SK-N-SH (cell line): ENCODE measurements at places on chromosomes 1 and 21. TPM values are rescaled to one million over a fixed set of nuclear protein-coding genes. Genes with fewer than 3 reads are reported as not detected.

- no peaks in the 10 kb centered on the region for H3K27me3 ChIP-seq
- DNase-seq, result no peak
- H3K36me3 ChIP-seq, result no peaks in the 10 kb centered on the region
- H3K4me1 ChIP-seq, result peaks cover 3% of the 10 kb centered on the region; the same call in 1 of the 2 replicates
- no peak overlapping the region for H3K27ac ChIP-seq
- H3K4me3 ChIP-seq, result no peak overlapping the region
These were observed 94.7 kb downstream of the SIK1 start for GRCh38 chr21:43331962-43332828.

DNA sequence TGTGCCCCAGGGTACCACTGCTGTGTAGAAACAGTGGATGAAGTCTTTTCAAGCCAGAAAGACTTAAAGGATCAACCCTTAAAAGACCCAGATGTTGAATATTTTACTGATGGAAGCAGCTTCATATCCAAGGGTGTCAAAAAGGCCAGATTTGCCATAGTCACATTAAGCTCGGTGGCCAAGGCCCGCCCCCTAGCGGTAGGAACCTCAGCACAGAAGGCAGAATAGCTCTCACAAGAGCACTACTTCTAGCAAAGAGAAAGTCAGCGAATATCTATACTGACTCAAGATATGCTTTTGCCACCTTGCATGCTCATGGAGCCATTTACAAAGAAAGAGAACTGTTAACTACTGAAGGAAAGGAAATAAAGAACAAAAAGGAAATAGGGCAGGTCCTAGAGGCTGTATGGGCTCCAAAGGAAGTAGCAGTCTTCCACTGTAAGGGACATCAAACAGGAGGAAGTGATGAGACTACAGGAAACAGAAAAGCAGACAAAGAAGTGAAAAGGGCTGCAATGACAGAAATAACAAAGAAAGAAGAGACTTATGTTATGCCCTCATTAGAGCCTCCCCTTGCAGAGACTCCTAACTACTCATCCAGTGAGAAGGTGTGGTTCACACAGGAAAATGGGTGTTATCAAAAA, 90.5 kb downstream of the LIPI start:
- no peaks in the 10 kb centered on the region for H3K36me3 ChIP-seq
- H3K4me1 ChIP-seq, result no peaks in the 10 kb centered on the region
- peak overlapping the region; percentile 53; the same call in 1 of the 2 replicates for H3K4me3 ChIP-seq
- H3K27ac ChIP-seq, result no peak overlapping the region

DNA sequence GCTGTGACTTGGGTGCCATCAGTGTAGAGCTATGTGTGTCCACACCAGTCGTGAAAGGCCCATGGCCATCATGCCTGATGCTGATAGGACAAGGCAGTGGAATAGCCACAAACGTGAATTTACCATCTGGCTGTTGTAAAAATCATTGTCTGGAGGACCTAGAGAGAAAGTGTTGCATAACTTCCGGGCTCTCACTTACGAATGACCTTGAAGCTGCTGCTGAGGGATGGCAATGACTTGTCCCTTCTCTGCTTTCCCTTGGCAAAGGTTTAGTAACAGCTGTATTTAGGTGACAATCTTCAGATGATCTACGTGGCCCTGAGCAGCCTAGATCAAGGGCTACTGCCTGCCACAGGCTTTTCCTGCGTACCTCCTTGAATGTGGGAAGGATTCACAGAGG, 5.8 kb downstream of the ATP1B1 start:
- no peaks in the 10 kb centered on the region for H3K27me3 ChIP-seq
- peaks cover 33% of the 10 kb centered on the region for H3K4me1 ChIP-seq
- H3K4me3 ChIP-seq, result no peak overlapping the region

FLG2 gene
- not detected in 2 replicates for polyA plus RNA-seq

GRCh38 chr21:16427587-16428087, 697.9 kb downstream of the USP25 start:
- H3K36me3 ChIP-seq, result no peaks in the 10 kb centered on the region
- no peak overlapping the region; the same call in 1 of the 2 replicates for H3K27ac ChIP-seq
- no peak overlapping the region for H3K4me3 ChIP-seq
- DNase-seq, result no peak
- no peaks in the 10 kb centered on the region for H3K4me1 ChIP-seq

CNIH4 gene
- polyA plus RNA-seq, result 37.7 and 56.8 TPM in 2 replicates
